Cardiac septum (tissue), 1 donor: ENCODE measurements at places on chromosomes 11 and 22. TPM values are rescaled to one million over a fixed set of nuclear protein-coding genes. Genes with fewer than 3 reads are reported as not detected.

FOLR2 gene
- 11.7 TPM for total RNA-seq

POTEH gene
- not detected for total RNA-seq

SLC29A2 gene
- 8.8 TPM for total RNA-seq

NRGN gene
- 6.4 TPM for total RNA-seq

DEUP1 gene
- total RNA-seq = not detected

PNPLA3 gene
- 0.32 TPM for total RNA-seq

OTOG gene
- not detected for total RNA-seq

- DNase-seq = no peak
Observed at GRCh38 chr11:116691771-116692177, 81.0 kb downstream of the BUD13 start.

GRCh38 chr22:19174106-19175025 lies 4.2 kb downstream of the SLC25A1 start:
- no peak for DNase-seq

GRCh38 chr11:95145430-95146060 lies 55.9 kb downstream of the ENDOD1 start:
- DNase-seq = no peak

DNA sequence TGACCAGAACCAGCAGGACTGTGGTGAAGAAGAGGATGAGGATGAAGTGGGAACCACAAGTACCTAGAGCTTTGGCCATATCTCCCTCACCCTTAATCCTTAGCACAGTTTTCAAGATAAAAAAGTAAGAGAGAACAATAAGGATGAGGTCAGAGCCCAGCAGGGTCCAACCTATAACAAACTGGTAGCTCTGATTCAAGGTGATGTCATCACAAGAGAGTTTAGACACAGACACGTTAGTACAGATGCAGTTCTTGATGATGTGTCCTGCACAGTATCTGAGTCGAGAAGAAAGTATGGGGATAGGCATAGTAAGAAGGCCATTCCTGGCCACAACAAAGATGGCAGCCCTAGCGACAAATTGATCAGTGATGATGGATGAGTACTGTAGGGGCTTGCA lies 586 bp downstream of the OR56A5 start:
- no peak for DNase-seq

DNA sequence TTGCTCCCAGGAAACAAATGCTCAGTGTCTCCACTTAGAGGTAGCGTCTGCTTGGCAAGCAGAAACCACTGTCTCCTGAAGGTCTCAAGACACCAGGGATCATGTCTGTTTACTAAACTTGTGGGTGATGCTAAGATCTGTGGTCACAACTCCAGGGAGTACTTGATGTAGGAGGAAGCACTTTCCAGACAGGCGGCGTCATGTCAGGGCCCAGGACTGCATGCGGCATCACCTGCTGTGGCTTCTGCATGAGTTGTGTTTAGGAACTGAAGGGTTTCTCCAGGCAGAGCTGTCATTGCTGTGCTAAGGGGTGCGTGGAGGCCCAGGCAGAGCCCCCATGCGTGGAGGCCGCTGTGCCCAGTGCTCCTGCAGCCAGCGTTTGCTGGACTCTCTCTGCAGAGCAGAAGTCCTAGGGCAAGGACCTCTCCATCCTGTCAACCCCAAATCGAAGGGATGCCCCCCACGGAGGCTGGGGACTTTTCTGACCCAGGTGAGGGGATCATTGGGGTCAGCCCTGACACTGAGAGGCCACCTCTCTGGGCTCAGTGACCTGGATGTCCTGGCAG lies 8.1 kb upstream of the PANX2 start:
- DNase-seq = no peak

DNA sequence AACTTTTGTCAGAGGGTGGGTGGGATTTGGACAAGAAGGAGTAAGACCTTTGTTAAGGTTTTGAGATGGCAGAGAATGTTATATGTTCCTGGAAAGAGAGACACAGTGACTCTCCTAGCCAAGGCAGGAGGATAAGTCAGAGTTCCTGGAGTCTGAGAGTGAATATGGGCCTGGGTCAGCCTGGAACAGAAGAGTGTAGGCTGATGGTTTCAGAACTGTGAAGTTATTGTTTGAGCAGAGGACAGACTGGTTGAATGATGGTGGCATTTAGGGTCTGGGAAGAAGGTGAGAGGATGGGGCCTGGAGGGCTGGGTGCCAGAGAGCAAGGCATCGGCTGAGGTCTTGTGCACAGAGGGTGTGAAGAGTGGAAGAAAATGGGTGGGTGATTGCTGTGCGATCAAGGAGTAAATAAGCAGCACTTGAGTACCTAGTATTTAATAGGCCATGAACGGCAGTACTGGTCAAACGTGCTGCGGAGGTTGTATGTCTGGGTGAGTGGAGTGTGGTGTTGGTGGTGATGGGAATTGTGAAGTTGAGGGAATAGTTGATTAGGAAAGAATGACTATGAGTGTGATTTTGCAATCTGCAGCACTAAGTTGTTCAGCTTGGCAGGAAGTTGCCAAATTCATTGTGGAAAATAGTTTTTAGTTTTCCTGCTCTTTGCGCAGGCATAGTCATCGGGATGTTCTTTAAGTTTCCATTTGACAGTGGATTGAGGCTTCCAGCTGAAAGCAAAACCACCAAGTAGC lies 1.8 kb downstream of the PANX1 start:
- DNase-seq = no peak

DNA sequence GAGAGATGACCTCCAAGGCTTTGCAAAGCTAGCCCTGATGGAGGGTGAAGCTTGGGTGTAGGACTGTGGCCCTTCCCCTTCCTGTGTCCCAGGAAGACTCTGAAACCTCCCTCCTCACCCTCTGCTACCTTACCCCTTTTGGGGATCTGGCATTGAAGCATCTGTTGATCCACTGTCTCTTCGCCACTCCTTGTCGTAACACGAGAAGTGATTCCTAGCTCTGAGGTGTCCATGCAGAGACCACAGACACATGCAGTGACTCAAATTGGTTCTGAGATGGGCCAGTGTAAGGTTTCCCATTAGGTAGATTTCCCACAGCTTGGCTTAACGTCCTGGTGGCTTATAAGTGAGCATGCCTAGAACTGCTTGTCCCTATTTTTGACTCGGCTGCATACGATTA lies 101.4 kb downstream of the ZBTB16 start:
- DNase-seq = no peak

GRCh38 chr11:102287964-102288724 lies 29.1 kb upstream of the BIRC3 start:
- DNase-seq = no peak

DNA sequence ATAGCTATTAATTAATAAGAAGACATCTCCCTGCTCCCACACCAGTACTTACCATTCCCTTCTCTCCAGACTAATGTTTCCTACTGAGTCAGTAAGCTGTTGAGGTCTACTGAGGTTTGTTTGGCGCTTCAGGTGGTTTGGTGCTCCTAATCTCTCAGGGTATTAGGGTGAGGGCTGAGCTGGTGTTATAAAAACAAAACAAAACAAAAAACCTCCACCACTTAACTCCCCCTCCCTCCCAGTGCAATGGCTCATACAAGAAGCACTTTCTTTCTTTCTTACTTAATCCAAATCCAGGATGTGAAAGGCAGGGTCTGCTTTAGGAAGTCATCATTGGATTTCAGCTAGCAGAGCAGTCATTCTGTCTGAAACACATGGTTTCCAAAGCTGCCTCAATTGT lies 15.3 kb downstream of the CSTPP1 start:
- no peak for DNase-seq

DNA sequence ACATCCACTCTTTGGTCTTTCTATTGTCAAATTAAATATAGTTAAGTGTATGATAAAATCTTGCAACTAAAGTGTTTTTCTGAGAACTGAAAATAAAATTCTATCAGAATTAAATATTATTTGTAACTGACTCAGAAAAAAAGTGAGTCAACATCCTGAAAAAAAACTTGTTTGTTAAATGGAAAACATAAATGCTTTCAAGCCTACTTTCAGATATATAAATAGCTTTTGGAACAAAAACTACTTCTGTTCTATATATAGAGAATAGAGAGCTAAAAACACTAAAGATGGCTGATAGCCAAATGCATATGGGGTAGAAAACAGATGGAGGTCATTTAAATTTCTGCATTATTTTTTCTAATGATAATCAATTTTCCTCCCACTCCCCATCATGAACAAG lies 61.8 kb downstream of the PIK3C2A start:
- no peak for DNase-seq

DNA sequence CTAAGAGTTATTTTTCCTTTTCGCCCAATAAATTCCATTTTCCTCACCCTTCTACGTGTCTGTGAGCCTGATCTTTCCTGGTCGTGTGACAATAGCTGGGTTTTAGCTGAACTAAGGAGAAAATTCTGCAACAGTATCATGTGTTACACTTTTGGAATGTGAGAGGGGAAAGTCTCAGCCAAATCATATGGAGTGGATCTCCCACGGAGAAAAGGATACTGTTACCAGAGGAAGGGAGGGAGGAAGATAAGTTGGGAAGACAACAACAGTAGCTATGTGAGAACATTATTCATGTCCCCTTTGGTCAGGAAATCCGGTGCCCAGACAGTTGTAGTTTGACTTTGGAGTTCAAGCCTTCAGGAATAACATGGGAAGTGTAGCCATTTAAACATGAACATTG lies 584.0 kb upstream of the RAG2 start:
- no peak for DNase-seq

DNA sequence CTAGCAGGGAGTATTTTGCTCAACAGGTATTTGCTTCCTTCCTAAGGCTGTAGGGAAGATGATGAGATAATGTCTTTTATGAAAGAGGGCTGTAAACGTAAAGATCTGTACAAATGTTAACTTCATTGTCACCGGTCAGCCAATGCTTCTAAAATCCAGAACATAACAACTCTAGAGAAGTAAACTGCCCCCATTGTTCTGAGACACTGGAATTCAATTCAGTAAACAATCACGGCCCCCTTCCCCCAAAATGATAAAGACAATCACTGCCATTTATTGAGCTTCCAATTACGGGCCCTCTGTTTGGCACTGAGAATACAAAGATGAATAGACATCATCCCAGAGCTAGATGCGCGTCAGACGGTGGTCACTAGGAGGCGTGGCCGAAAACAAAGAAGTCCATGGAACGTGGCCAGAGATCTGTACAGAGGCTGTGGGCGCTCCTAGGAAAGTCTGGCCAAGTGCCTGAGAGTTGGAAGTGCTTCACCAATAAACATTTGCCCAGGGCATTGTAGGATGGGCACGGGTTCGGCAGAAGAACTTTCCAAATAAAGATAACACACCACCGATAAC lies 576 bp downstream of the TMEM258 start:
- DNase-seq = no peak

GRCh38 chr22:36986242-36986821 lies 32.9 kb downstream of the TST start:
- DNase-seq = no peak
